Trophoblast cell (in vitro differentiated cells and primary cell): ENCODE measurements at places on chromosomes 1 and 21.

- peaks cover 2% of the 10 kb centered on the region for H3K36me3 ChIP-seq
- peaks cover 9% of the 10 kb centered on the region for H3K27me3 ChIP-seq
- peak; percentile 85 for DNase-seq
Measured at GRCh38 chr1:27365372-27366112, 1.2 kb downstream of the MAP3K6 start.

- no peaks in the 10 kb centered on the region for H3K27me3 ChIP-seq
- H3K36me3 ChIP-seq: no peaks in the 10 kb centered on the region
- no peak overlapping the region for H3K4me3 ChIP-seq
- no peak overlapping the region for H3K27ac ChIP-seq
- H3K4me1 ChIP-seq: no peaks in the 10 kb centered on the region
Measured at GRCh38 chr1:191804311-191804710, 354.0 kb upstream of the RGS18 start.

DNA sequence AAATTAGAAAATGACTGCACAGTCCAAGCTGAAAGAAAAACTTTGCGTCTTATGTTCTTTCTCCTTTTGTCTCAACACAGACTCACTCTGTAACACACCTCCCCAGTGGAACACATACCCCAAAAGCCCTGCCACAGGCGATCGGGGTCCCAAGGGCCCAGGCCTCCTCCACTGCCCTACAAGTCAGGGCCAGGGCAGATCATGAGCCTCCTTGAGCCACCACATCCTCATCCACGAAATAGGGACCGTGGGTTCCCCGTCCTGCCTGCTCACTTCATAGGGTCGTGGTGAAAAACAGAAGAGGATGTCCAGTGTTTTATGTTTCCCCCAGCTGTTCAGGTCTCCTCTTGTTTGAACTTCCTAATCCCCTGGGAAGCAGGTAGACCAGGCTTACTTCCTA lies 116.7 kb downstream of the KCNN3 start:
- H3K27ac ChIP-seq: no peak overlapping the region
- H3K4me1 ChIP-seq: no peaks in the 10 kb centered on the region
- no peak overlapping the region for H3K4me3 ChIP-seq

DNA sequence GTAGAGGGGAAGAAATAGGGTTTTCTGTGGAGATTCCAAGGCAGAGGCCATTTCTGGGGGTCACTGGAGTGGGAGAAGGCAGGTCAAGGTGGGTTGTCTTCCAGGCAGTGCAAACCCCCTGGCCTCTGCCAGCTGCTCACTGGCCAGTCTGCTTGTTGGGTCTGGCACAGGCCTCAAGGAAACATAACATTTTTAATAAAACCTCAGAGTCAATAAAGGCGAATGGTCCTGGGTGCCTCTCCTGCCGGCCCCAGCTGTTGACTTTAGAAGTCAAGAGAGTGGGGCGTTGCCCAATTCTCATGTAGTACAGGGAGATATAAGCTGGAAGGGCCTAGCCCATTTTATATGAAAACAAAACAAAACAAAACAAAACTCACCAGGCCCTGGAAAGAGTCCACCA lies 36.6 kb downstream of the RUNX3 start:
- no peak overlapping the region for H3K4me3 ChIP-seq
- no peaks in the 10 kb centered on the region for H3K27me3 ChIP-seq
- no peak overlapping the region for H3K27ac ChIP-seq
- no peak for DNase-seq
- no peaks in the 10 kb centered on the region for H3K36me3 ChIP-seq

DNA sequence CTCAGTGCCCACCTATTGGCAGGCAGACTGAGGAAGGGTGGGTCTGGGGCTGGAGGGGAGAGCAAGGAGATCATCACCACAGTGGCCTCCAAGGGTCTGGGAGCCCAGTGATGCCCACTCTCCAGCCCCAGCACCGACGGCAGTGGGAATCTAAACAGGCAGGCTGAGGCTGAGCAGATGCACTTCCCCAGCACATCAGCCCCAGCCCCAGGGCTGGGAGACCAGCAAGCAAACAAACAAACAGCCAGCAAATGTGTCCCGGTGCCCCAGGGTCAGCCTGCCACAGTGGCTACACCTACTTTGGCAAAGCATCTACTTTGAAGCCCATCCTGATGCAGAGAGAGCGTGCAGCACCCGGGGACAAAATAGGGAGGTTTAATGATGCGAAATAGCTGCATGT lies 216.3 kb upstream of the ZC3H12A start:
- no peaks in the 10 kb centered on the region for H3K4me1 ChIP-seq
- no peak overlapping the region for H3K27ac ChIP-seq
- DNase-seq: no peak

DNA sequence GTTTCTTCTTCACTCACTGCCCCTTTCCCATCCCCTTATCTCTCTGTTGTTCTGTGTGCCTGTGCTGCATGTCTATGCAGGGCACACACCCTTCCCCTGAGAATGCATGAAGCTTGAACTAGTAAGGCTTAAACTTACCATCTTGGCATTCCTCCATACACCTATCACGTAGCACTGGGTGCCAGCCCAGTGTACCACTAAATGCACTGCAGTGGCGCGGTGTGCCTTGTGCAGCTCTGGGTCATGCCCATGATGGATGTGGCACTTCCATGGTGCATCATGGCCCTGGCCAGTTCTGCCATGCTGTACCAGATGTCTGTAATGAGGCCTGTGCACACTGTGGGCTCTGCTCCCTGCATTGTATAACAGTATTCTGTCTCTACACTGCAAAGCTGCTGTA lies 10.7 kb downstream of the PTPRU start:
- peaks cover 69% of the 10 kb centered on the region for H3K4me1 ChIP-seq
- no peak overlapping the region for H3K27ac ChIP-seq
- no peaks in the 10 kb centered on the region for H3K36me3 ChIP-seq
- H3K27me3 ChIP-seq: no peaks in the 10 kb centered on the region

DNA sequence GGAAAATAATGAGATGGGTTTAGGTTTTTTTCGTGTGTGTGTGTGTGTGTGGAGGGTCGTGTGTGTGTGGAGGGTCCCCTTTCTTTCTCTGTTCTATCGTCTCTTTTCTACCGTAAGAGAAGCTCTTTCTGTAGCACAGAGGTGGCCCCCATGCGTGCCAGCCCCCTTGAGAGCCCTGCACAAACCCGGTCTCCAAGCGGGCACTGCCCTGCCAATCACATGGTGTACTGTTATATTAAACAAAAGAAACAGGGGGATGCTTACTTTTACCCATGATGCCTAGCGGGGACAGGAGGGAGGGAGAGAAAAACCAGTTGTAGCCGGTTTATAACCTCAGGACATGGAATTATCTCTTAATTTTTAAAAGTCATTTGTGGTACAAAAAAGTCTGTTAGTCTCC lies 41.0 kb downstream of the GATAD2B start:
- no peak for DNase-seq
- H3K36me3 ChIP-seq: no peaks in the 10 kb centered on the region
- no peaks in the 10 kb centered on the region for H3K27me3 ChIP-seq
- no peak overlapping the region for H3K4me3 ChIP-seq
- no peaks in the 10 kb centered on the region for H3K4me1 ChIP-seq

GRCh38 chr21:43341378-43342161 lies 85.4 kb downstream of the SIK1 start:
- H3K4me1 ChIP-seq: peaks cover 22% of the 10 kb centered on the region
- no peak overlapping the region for H3K27ac ChIP-seq
- no peaks in the 10 kb centered on the region for H3K36me3 ChIP-seq
- no peaks in the 10 kb centered on the region for H3K27me3 ChIP-seq
- H3K4me3 ChIP-seq: no peak overlapping the region
- no peak for DNase-seq

- H3K27ac ChIP-seq: no peak overlapping the region
- DNase-seq: peak; percentile 82
- H3K4me3 ChIP-seq: no peak overlapping the region
- no peaks in the 10 kb centered on the region for H3K27me3 ChIP-seq
Measured at GRCh38 chr1:8985915-8986813, 40.1 kb downstream of the SLC2A7 start.

GRCh38 chr1:39452540-39452939 lies 38.9 kb upstream of the BMP8A start:
- H3K4me3 ChIP-seq: no peak overlapping the region
- DNase-seq: no peak
- H3K4me1 ChIP-seq: no peaks in the 10 kb centered on the region
- H3K36me3 ChIP-seq: peaks cover 70% of the 10 kb centered on the region
- H3K27me3 ChIP-seq: no peaks in the 10 kb centered on the region

GRCh38 chr1:118253053-118253915 lies 68.3 kb upstream of the SPAG17 start:
- H3K27me3 ChIP-seq: no peaks in the 10 kb centered on the region
- no peak overlapping the region for H3K4me3 ChIP-seq

DNA sequence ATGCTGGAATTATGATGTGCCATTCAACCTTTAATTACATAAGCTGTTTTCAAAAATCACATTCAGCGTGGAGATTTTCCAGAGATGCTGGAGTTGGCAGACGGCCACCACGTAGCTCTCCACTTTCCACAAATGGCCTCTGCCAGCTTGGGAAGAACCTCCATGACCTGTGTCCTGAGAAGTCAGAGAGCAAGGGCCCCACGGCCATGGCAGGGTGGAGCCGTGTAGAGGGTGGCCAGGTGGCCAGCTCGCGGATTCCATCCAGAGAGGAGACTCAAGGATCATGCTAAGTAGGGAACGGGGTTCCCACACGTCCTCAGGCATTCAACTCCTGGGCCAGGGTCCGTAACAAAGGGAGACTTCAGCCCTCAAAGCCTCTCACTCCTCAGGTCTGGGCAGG lies 1.3 kb upstream of the GALE start:
- no peak overlapping the region for H3K4me3 ChIP-seq
- peaks cover 16% of the 10 kb centered on the region for H3K4me1 ChIP-seq
- no peaks in the 10 kb centered on the region for H3K27me3 ChIP-seq
- no peak for DNase-seq
- peaks cover 27% of the 10 kb centered on the region for H3K36me3 ChIP-seq

DNA sequence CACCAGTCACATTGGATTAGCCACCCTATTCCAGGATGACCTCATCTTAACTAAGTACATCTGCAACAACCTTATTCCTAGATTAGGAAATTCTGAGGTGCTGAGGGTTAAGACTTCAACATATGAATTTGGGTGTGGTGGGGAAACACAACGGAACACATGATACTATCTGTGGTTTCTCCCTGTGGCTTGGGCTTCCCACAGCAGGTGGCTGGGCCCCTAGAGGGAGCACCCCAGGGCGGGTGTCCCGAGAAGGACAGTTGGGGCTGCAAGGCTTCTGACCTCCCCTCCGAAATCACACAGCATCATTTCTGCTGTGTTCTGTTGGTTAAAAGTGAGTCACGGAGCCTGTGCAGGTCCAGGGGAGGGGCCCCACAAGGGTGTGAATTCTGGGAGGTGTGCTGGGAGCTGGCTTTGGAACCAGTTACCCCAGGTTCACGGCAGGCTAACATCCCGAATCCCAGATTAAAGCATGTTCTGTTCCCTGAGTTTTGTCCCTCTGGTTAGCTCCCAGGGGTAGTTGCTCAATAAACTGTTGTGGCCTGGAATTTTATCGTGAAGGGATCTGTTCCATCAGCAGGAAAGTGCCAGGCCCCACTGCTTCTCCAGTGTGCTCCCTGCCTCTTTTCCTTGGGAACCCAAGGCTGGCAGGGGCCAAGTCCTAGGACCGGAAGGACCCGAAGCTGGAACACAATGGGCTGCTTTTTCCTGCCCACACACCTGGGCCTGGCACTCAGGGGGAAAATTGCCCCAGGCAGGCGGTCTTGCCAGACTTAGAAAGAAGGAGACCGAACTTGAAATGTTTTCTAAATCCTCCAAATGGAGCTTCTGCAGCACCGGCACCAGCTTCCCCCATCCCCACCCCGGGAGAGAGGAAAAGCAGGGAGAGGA lies 154.0 kb upstream of the WNT4 start:
- peaks cover 12% of the 10 kb centered on the region for H3K4me1 ChIP-seq
- DNase-seq: peak; percentile 21
- H3K4me3 ChIP-seq: no peak overlapping the region

DNA sequence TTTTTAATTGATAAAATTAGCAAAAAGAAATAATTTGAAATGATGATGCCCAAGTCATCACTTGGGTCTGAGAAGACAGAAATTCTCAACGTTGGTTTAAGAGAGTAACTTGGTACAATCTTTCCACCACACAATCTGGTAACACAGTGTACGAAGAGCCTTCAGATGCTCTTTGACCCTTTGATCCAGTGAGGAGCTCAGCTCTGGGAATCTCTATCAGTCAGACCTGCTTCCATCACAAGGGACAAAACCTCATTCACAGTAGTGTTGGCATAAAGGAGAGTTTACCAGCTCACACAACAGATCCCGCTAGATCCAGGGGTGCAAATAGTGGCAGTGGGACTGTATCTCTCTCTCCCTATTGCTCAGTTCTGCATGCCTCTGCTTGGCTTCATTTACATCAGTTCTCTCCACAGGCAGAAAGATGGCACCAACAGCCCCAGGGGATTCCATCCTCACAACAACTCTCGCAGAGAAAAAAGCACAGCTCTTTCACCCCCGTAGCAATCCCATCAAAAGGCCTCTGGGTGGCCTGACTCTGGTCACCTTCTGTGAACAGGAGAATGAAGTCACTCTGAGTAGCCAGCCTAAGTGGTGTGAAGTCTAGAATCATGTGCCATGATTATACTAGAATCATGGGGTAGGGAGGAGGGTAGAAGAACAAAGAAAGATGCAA lies 119.7 kb downstream of the ZNF281 start:
- no peaks in the 10 kb centered on the region for H3K4me1 ChIP-seq
- no peak overlapping the region for H3K4me3 ChIP-seq
- H3K27me3 ChIP-seq: no peaks in the 10 kb centered on the region
- no peak overlapping the region for H3K27ac ChIP-seq
- no peaks in the 10 kb centered on the region for H3K36me3 ChIP-seq

DNA sequence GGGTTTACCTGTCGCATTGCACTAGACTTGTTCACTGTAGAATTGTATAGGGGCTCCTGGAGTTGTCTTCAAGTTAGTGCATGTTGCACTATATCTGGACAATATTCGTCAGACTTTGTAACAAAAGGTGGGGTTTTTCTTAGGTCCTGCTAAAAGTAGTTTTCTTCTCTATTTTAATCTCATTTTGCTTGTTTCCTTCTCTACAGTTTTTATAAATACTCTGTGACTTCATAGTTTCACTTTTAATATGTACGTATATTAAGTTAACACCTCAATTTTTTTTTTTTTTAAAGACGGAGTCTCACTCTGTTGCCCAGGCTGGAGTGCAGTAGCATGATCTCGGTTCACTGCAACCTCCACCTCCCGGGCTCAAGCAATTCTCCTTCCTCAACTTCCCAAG lies 26.5 kb upstream of the MRPS6 start:
- no peaks in the 10 kb centered on the region for H3K4me1 ChIP-seq
- no peak for DNase-seq
- no peaks in the 10 kb centered on the region for H3K27me3 ChIP-seq
- no peak overlapping the region for H3K27ac ChIP-seq
- no peaks in the 10 kb centered on the region for H3K36me3 ChIP-seq

GRCh38 chr1:182702826-182703524 lies 18.6 kb upstream of the RGS8 start:
- H3K4me3 ChIP-seq: no peak overlapping the region
- no peak overlapping the region for H3K27ac ChIP-seq
- no peaks in the 10 kb centered on the region for H3K36me3 ChIP-seq
- H3K27me3 ChIP-seq: no peaks in the 10 kb centered on the region
- no peak for DNase-seq

- no peaks in the 10 kb centered on the region for H3K27me3 ChIP-seq
- DNase-seq: no peak
- H3K4me3 ChIP-seq: no peak overlapping the region
- no peaks in the 10 kb centered on the region for H3K4me1 ChIP-seq
Measured at GRCh38 chr1:71294178-71294577, 213.3 kb upstream of the ZRANB2 start.

- H3K4me1 ChIP-seq: no peaks in the 10 kb centered on the region
- no peak for DNase-seq
- no peaks in the 10 kb centered on the region for H3K27me3 ChIP-seq
- H3K36me3 ChIP-seq: peaks cover 5% of the 10 kb centered on the region
Measured at GRCh38 chr1:8652467-8653046, 164.9 kb downstream of the RERE start.
